DMS 273 treated with DMSO at 0.1 percent for 48 hours (cell line): ENCODE measurements at places on chromosomes 12 and 14.

- DNase-seq = no peak
Measured at GRCh38 chr12:96502477-96502876, 13.1 kb downstream of the CFAP54 start.

DNA sequence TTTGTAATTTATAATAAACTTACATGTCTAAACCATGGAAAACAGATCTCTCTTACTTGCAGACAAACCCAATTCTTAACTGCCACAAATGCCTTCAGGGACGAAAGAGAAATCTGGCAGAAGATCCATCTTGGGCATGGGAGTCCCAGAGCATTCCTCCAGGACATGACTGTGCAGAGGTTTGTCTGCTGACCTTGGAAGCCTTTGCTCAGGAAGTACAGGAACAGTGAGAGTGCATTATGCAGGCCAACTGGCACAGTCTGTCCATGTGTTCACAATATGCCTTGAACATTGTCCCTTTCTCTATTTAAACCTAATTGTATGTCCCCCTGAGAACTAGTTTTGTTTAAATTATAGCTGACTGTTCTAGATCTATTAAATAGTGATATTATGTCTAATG, 467.1 kb downstream of the ATP23 start:
- no peak for DNase-seq

- DNase-seq = no peak
Measured at GRCh38 chr14:100073576-100074430, 8.6 kb downstream of the EVL start.

GRCh38 chr14:61537563-61538463, 157.5 kb upstream of the HIF1A start:
- no peak for DNase-seq

DNA sequence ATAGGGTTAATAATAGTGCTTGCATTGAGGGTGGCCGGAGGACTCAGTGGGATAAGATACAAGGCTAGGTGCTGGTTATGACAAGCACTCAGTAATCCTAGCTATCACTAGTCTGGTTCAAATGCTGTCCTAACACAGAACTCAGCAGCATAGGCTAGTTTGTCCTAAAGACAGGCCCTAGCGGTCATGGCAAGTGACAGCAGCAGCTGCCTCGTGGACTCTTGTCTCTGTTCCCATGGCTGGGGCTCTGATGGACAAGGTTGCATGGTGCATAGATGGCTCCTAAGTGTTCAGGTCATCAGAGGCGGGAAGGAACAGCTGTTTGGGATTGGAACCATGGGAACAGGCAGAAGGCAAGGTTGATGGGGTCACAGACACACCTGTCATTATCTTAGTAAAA, 42.4 kb upstream of the IGF1 start:
- no peak for DNase-seq

DNA sequence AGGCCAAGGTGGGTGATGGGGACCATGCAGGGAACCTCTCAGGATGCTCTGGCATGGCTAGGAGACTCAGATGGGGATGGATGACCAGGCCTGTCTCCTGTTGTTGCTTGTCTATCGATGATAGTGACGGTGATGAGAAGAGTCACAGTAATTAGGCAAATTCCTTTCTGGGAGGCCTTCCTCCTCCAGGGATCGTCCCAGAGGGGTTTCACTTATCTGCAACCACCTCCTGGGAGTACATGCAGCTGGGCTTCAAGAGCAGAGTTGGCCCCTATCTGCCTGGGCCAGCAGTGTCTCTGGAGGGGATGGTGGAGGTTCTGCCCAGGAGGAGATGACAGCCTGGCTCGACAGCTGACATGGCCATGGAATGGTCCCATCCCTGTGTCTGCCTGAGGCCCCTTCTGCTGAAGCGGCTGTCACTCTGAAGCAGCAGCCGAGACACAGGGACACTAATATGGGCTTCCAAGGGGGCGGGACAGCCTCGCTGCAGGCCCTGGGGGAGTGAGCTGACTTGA, 27.5 kb upstream of the OAS1 start:
- no peak for DNase-seq

DNA sequence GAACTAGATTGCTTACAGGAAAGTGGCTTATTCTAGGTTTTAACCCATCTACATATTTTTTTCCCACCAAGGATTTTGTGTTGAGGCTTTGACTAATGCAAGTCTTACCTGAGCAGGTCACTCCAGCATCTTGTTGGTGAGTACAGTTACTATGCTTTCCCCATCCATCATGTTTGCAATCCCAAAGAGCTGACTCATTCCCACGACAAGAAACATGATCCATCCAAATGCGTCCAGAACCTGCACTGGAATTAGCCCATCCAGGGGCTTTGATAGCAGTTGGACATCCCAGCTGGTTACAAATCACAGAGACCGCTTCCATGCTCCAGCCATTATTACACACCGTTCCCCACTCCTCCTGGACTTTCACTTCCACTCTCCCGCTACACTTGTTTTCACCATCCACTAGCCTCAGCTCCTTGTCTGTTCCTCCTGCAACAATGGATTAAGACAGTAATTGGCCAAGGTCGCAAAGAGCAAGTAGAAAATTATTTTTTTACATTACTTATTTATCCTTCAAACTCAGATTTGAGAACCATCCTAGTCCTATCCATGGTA, 2.5 kb downstream of the CD163 start:
- no peak for DNase-seq

GRCh38 chr14:65434216-65434850, 21.8 kb downstream of the FUT8 start:
- no peak for DNase-seq

DNA sequence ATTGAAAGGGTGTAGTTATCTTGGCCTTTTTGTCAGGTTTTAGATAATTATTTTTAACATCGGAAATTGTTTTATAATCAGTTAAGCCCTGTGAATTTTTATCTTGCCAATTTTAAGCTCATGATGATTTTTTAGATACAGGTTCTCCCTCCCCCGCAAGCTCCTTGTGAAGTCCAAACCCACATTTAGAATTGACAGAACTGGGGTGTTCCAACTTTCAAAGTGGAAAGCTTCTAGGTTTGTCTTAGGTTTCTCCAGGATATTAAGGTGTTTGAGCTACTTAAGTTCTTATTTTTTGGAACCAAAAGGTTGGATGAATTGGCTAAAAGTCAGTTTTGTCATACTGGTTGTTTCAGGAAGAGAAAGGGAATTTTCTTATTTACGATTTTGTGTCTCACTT, 49.1 kb downstream of the ATP2A2 start:
- no peak for DNase-seq

GRCh38 chr12:89414322-89414721, 62.0 kb upstream of the DUSP6 start:
- no peak for DNase-seq

GRCh38 chr14:99393059-99393655, 87.5 kb downstream of the SETD3 start:
- DNase-seq = no peak

DNA sequence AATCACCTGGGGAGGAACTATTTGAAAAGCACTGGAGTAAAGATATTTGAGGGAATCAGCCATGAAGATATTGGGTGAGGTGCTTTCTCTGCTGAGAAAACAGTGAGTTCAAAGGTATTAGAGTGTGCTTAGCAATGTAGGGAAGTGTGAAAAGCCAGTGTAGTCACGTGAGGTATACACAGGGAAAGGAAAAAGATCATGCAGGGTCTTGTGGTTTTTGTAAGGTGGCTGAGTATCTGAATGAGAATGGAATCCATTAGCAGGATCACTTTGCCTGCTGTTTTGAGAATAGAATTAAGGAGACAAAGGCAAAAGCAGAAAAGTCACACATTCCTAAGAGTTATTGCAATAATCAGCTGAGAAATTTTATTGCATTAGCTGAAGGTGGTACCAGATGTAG, 193.0 kb downstream of the PIK3C2G start:
- DNase-seq = no peak

DNA sequence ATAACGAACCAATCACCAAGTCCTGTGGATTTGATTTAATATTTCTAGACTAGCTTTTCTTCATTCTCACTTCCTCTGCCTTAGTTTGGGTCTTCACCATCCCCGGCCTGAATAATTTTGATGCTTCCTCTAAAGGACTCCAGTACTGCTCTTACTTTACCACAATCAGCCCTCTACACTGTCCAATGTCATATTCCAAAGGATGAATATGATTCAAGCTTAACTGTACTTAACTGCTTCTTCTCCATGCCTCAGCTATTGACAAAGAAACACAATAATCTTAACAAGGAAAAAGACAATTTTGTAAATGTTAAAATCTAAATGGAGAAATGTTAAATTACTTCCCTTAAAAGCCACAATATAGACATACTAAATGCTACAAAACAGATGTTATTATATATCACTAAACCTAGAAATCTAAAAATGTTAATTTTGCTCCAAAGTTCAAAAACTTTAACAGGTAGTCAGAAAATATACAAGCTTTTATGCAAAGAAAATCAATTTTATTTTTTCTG, 70.2 kb downstream of the STXBP6 start:
- DNase-seq = no peak

- no peak for DNase-seq
Measured at GRCh38 chr12:82996168-82996812, 309.6 kb downstream of the TMTC2 start.

GRCh38 chr12:52956987-52957386, 8.1 kb downstream of the KRT18 start:
- no peak for DNase-seq
